ENCODE measurements at places on chromosomes 12 and 14. TPM values are rescaled to one million over a fixed set of nuclear protein-coding genes. Genes with fewer than 3 reads are reported as not detected.

DNA sequence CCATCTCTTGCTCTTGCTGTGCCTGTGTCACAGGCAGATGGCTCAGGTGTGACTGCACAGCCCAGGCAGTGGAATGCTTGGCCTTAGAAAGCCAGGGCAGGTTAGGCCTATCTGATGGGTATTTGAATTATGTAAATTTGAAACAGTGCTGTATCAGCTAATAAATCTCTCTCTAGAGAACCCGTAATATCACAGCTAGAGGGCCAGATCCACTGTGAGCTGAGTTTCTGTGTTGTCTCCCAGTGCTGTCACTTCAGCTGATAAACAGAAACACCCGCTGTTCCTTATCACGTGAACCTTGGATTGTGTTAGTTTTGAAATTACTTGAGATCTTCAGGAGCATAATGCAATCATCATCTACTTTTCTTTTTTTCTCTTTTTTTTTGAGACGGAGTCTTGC is 21.5 kb upstream of the ALDH2 start:
- no peaks in the 10 kb centered on the region for H3K4me1 ChIP-seq
- H3K36me3 ChIP-seq = peaks cover 7% of the 10 kb centered on the region
- H3K4me3 ChIP-seq = no peak overlapping the region
- no peak for DNase-seq

DNA sequence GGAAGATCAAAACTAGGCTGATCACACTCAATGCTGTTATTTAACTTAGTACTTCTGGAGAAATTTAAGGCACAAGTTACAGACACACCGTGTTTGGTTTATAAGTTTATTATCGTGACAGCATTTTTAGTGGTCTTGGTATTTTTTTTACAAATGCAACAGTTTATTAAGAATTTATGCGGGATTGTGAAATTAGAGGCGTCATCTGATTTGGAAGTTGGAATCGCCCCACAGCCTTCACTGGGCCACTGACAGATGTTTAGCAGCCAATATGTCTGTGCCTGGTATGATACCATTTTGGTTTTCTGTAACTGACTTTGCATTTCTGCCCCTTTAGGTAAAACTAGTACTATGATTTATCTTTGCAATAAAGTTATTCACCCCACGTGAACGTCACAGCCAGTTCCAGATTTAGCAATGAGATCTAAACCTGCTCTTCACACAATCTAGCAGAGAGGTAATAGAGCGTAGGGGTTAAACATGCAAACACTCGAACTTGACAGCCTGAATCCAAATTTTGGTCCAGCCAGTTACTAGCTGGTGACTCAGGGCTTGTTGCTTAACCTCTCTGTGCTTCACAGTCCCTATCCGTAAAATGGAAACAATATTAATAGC is 73.2 kb upstream of the SSTR1 start:
- peaks cover 40% of the 10 kb centered on the region for H3K4me1 ChIP-seq
- H3K4me3 ChIP-seq = no peak overlapping the region
- no peak overlapping the region for H3K27ac ChIP-seq
- no peak for DNase-seq
- H3K36me3 ChIP-seq = peaks cover 7% of the 10 kb centered on the region
- no peaks in the 10 kb centered on the region for H3K27me3 ChIP-seq

- no peaks in the 10 kb centered on the region for H3K27me3 ChIP-seq
- peaks cover 26% of the 10 kb centered on the region for H3K4me1 ChIP-seq
- peak overlapping the region; percentile 72 for H3K27ac ChIP-seq
- peak overlapping the region; percentile 38 for H3K4me3 ChIP-seq
Measured at GRCh38 chr12:48795550-48796455, 6.9 kb upstream of the ADCY6 start.

ASIC1 gene
- 2.3 TPM for total RNA-seq

CLEC1B gene
- not detected for total RNA-seq

MFAP5 gene
- 164 TPM for total RNA-seq

NEUROD4 gene
- not detected for total RNA-seq

AQP5 gene
- total RNA-seq = not detected

LRP6 gene
- 27.6 TPM for total RNA-seq
